ENCODE measurements at places on chromosomes 3 and 15.

- no peak for DNase-seq
These were observed 539.0 kb downstream of the FGF12 start for GRCh38 chr3:192188218-192188835.

DNA sequence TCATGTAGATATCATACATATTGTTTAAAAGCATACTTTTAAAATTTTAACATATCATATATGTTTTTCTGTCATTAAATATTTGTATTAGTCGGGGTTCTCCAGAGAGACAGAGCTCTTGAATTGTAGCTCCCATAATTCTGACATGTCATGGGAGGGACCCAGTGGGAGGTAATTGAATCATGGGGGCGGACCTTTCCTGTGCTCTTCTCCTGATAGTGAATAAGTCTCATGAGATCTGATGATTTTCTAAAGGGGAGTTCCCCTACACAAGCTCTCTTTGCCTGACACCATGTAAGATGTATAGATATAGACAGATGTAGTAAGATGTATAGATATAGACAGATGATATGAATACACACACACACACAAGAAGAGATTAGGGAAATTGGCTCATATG, 161.2 kb upstream of the ABI3BP start:
- no peak for DNase-seq

DNA sequence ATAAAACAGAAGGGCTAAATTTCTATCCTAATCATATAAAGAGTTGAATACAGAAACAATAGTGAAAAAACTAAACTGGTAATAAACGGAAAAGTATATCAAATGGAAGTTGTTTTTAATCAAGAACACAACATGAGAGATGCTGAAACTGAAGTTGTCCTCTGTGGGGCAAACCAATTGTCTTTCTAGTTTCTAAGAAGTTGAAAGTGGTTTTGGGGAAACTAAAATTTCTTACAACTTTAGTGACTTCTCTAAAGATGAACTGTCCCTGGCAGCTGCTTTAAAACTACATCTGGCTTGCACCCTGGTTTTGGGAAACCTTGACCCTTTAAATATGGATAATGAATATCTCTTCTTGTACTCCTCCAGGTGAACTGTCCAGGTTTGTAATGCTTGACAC, 155.6 kb downstream of the ADAM10 start:
- DNase-seq, result no peak

GRCh38 chr3:56200251-56200650, 268.0 kb downstream of the ERC2 start:
- no peak for DNase-seq

DNA sequence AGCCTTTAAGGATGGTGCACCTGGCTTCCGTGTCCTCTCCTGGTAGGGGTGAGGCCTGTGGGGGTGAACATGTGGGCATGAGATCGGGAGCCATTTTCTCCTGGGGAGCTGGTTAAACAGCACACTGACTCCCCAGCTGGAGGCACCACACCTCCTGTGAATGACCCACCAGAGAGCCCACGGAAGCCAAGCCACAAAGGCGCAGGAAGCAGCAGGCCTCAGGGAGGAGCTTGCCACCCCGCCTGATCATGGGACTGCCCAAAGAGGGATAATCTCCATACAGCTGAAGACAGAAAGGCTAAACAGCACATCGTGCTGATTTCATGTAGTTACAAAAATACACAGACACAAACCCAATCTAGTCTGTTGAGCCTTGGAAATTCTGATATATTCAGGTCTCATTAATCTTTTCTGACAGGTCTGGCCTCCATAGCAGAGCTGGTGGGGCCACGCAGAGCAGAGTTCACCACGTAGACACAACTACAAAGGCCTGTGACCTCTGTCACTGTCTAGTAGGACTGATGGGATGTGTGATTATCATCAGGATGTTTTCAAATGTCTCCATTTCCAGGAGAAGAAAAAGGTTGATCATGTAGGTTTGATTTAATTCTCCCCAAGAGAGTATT, 75.2 kb downstream of the DUT start:
- DNase-seq, result no peak

DNA sequence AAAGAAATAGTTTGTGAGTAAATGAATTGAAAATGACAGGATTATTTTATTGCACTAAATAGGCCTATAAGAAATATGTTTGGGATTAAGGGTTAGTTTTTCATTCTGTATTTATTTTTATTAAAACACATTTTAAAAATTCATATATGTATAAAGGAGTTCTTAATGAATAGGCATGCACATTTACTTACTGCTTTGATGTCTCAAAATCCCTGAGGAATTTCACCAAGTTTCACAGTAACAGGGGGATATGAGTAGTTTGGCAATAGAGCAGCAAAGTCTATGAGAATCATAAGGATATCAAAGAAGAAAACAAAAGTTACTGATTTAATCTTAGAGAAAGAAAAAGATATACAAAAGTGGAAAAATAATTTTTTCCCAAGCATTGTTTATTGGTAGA, 411.7 kb downstream of the NAALADL2 start:
- DNase-seq, result no peak

DNA sequence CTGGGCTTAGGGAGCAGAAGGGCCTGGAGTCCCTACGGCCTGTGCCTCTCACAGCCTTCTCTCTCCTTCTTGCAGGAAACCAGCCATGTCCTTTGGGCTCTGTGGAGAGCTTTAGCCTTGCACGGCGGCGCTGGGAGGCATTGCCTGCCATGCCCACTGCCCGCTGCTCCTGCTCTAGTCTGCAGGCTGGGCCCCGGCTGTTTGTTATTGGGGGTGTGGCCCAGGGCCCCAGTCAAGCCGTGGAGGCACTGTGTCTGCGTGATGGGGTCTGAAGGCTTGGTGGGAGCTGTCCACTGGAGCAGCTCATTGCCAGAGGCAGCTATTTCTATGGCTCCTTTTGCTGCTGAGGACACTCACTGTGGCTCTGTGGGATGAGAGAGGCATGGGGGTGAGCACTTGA, 4.1 kb downstream of the KLHDC8B start:
- no peak for DNase-seq

- DNase-seq, result no peak
These were observed 1.9 kb upstream of the FETUB start for GRCh38 chr3:186638259-186638658.

- no peak for DNase-seq
These were observed 41.6 kb upstream of the DLG1 start for GRCh38 chr3:197339841-197340520.

- DNase-seq, result no peak
These were observed 142.7 kb upstream of the TMCO5A start for GRCh38 chr15:37791693-37792092.

- no peak for DNase-seq
These were observed 52.7 kb downstream of the MITF start for GRCh38 chr3:69791919-69792399.

GRCh38 chr15:37880009-37880834, 54.2 kb upstream of the TMCO5A start:
- DNase-seq, result no peak

DNA sequence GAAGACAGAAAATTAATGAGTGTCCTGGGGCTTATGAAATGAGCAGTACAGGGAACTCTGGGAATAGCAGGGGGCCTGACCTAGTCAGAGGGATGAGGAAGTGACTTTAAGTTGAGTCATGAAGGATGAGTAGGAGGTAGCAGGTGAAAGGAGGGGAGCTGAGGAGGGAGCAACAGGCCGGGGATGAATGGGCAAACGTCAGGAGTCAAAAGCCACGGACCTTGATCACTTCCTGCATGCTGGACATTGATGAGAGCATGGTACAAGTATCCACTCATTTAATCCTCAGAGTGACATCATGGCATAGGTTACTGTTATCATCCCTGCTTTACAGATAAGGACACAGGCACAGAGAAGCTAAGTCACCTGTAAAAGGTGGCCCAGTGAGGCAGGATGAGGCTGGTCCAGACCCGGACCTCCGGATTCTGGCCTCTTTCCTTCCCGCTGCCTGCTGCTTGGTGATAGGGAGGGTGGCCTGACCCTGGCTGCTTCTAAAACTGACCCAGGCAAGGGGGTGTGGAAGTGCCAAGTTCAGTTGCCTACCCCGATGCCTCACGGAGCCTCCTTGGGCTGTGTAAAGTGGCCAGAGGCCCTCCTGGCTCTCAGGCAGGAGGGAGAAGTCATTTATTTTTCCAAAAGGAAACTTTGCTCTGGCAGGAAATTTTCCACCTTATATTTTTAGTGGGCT, 7.6 kb downstream of the CORO2B start:
- peak; percentile 60 for DNase-seq

DNA sequence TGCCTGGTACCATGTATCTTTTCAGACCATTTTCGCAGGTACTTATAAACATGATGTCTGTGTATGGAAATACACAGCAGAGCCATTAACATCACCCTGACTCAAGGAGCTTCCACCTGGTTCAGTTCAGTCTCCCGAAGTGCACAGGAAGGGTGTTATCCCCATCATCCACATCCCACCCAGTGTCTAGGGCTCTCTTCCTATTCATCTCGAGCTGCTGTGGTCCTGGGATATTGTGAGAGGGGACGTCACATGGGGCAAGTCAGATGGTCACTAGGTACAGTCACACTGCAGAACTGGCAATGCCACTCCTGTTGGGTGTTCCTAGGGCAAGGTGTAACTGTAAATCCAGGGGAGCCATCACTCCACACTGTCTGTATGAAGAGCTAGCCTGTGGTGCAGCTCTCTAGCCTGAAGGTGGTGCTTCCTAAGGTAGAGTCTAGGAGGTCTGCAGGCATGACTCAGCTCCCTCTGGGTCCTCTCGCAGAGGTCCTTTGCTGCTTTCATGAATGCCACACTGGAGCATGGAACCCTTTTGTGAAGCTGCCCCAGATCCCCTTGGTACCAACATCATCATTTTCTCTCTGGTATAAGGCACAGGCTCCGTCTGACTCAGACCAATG, 13.9 kb downstream of the ISLR2 start:
- no peak for DNase-seq

- DNase-seq, result no peak
These were observed 248.0 kb upstream of the CNTN3 start for GRCh38 chr3:74862476-74862875.

GRCh38 chr15:92883163-92883875, 16.8 kb upstream of the CHD2 start:
- DNase-seq, result no peak
